Bone marrow (tissue), 2 donors: ENCODE measurements at places on chromosomes 2 and 18.

- no peak for DNase-seq
These were observed 39.2 kb downstream of the GNAL start for GRCh38 chr18:11728249-11728648.

GRCh38 chr2:170869036-170869435 is 52.3 kb downstream of the GAD1 start:
- DNase-seq = no peak

GRCh38 chr2:45275806-45276205 is 266.6 kb upstream of the SIX2 start:
- no peak for DNase-seq

GRCh38 chr2:231672617-231673347 is 35.5 kb upstream of the PTMA start:
- DNase-seq = no peak

GRCh38 chr18:50855976-50856757 is 22.8 kb upstream of the ME2 start:
- DNase-seq = no peak

- DNase-seq = no peak
These were observed 71.3 kb downstream of the MRO start for GRCh38 chr18:50748243-50749229.

DNA sequence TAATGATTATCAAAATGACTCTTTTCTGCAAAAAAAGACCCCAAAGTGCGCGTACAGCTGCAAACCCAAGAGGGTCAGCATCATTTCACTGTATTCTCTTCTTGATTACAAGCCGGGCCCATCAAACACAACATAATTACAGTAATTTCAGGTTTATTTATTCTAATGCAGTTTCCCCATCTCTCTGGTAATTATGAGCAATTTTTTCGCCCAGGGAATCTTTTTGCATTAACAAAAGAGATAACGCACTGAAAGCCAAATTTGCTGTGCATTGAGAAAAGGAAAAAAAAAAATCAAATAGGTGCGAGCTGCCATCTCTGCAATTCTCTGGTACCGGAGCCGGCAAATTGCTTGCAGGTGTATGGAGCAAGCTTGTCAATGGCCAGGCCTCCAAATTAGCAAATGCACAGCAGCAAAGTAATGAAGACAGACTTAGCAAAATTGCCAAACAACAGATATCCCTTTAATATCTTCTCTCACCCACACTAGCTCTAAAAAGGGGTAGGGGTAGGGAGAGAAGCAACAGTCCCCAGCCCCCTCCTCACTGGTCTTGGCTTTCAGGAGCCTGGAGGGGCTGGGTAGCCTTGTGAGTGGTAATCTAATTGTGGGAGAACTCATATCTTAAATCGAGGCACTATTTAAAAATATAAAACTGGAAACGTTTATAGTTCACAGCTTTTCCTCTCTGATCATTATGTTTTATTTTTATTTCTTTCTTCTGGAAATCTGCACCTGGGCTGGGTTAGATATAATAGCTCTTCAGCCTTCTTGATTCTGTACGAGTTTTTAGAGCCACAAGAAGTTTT is 6.7 kb downstream of the DLX1 start:
- no peak for DNase-seq

- no peak for DNase-seq
These were observed 3.1 kb downstream of the TWIST2 start for GRCh38 chr2:238851026-238851425.

DNA sequence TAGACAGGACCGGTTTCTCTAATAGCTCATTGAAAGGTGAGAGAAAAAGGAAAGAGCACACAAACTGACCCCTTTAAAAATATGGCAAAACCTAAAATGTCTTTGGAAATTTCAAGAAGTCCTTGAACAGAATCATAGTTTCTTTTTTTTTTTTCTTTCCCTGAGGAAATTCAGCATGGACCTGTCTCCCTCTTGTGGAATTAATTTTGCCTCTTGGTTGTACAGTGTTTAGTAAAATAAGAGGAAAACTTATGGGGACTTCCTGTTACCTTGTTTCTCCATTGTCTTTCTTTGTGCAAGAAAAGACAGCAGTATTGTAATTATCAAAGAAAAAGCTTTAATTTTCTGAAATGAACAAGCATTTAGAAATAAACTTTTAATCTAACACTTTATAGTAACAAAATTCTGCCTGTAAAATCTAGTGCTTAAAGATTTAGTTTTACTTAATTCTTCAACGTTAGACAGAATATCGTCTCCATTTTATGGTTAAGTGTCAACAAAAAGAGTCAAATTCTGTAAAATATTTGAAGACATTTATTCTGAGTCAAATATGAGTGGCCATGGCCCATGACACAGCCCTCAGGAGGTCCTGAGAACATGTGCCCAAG is 176.3 kb upstream of the NABP1 start:
- DNase-seq = no peak

DNA sequence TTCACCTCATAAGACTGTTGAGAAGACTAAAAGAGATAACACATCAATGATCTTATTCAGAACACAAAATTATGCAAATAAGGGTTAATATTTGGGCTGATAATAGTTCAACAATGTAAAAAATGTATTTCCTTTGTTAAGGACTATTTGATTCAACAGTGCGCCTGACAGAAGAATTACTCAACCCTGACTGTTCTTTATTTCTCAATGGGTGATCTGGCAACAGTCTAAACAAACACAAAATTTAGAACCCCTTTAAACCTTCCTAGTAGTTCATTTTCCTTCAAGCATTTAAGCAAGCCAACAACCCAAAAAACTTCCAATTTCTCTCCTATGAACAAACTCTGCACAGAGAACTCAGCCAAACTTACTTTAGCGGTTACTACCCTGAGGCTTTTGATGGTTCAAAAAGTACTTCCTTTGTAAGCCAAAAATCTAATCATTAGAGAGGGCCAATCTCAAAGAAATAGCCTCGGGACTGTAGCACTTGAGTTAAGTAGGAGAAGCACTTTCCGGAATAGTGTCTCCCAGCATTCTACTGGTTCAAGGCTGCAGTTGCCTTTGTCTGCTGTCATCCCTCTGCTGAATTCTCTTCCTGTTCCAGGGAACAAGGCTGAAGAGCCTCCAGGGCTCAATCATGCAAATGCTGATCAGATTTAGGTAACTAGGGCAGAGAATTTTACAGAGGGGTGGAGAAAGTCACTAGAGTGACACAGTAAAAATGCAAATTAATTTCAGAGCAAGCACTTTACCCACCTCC is 40.9 kb upstream of the MAPK4 start:
- no peak for DNase-seq
